Left cardiac atrium (tissue), 4 donors: ENCODE measurements at places on chromosomes 6 and 20.

DNA sequence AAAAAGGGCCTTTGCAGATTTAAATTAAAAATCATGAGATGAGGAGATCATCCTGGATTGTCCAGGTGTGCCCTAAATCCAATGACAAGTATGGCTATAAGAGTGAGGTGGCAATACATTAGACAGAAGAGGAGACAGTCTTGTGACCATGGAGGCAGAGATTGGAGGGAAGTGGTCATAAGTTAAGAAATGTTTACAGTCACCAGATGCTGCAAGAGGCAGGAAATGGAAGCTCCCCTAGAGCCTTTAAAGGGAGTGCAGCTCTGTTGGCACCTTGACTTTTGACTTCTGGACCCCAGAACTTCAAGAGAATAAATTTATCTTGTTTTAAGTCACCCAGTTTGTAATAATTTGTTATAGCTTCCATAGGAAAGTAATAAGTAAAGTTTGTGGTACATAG, 61.1 kb downstream of the HMGN3 start:
- DNase-seq, result no peak

GRCh38 chr20:46870041-46870440, 24.6 kb upstream of the EYA2 start:
- DNase-seq, result no peak

DNA sequence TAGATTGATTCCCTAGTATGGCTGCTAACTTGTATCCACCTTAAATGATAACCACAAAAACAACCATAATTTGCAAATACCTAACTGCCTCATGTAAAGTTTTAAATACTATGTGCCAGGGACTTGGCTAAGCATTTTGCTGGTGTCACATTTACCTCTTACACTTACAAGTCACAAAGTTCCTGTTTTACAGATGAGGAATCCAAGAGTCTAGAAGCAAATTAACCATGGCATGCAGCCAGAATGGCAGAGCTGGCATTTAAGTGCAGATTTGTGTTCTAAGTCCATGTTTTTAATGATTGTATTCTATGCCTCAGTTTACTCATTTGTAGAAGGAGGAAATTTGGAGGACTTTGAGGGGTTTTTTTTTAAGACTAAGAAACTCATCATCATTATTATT, 696.7 kb downstream of the PTPRT start:
- no peak for DNase-seq

DNA sequence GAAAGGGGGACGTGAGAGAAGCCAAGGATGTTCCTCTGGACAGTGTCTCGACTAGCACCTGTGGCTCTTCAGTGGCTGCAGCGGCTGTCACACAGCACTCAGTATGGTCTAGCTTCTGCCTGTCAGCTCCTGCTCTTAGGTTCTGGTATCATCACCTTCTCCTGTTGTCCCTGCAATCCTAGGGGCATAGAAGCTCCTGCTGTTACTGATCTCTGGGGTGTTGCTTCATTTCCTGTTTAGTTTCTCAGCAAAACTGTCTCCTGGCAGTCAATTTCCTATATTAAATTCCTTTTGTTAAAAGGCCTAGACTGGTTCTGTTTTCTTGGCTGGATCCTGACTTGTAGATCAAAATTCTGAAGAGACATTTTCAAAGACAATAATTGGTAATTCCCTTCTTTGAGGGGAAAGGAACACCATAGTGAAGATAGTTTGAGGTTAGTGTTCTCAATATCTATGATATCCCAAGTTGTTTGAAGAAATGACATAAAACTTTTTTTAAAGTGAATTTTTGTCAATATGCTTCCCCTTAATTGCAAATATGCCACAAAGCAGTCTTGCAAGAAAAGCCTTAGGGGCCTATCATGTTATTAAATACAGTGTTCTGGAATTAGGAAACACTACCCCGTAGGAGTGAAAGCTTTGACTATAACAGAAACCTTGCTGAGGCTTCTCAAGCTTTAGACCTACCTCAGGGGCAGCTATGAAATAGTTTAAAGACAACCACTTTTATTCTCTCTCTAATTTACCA, 148.5 kb downstream of the KIF6 start:
- no peak for DNase-seq

GRCh38 chr6:160259598-160259997, 977 bp upstream of the SLC22A2 start:
- DNase-seq, result no peak

GRCh38 chr6:136969433-136969832, 47.3 kb downstream of the SLC35D3 start:
- no peak for DNase-seq

DNA sequence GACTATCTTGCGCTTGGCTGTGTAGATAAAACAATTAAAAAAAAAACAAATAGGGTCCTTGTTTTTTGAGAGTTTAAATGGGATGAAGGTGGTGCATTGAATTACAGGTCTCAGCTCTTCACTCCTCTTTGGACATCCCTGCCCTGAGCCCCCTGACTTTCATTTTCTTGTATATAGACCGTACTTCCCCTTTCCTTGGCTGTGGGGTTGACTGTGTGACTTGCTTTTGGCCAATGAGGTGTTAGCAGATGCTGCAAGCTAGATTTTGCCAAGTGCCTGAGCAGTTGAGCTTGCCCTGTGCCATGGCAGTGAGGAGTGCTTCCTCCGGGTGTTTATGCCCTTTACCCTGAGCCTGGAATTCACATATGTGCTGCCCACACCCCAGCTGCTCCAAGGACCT, 386.1 kb upstream of the ZFP64 start:
- DNase-seq, result no peak

DNA sequence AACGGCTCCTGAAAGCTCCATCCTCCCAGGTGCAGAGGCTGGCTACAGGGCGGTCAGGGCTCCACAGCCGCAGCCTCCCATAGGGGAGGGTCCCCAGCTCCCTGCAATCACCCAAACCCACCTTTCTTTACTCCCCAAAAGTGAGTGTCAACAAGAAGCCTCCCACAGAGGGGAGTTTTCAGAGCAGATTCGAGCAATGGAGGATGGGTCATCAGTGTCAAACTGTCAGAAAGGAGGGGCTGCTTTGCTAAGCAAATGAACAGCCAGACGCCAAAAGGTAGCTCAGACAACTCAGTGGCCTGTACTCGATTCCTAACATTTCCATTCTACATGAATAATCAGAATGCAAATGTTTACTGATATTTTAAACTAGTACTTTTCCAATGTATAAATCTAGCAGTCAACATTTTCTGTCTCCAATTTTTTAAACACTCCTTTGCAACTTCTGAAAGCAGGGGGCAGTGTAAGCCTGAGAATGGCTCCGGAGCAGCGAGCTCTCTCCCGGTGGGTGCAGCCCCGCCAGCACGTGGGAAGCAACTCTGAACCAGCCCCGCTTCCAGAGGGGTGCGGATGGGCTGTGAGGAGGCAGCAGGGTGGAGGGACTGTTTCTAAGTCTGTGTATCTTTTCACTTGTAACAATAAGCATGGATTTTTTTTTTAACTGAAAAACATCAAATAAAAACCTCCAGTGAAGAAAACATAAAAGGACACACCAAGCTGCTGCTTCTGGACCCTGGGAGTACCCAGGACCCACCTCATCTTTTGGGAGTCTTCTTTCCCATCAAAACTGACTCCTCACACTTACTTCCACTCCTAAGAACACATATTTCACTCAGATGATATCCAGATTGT, 54.9 kb downstream of the TAF4 start:
- peak; percentile 64 for DNase-seq

- DNase-seq, result no peak
Measured at GRCh38 chr20:46212876-46213275, 94.8 kb downstream of the CD40 start.

DNA sequence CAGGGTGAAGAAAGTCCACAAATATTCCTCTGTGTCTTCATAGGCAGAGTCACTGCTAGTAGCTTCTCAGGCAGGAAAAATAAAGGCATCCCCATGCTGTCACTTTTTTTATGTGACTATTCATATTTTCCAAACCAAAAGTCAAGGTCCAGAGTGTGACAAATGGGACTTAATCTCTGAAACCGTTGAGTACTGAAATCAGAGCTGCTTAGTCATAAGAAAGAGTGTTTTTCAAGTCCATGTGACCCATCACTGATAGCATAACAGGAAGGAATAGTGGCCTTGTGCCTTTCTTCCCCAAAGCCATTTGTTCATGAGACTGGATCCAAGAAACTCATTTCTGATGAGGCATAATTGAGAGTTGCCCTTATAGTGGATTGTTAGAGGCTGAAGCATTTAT, 210.3 kb upstream of the TSHZ2 start:
- DNase-seq, result no peak

DNA sequence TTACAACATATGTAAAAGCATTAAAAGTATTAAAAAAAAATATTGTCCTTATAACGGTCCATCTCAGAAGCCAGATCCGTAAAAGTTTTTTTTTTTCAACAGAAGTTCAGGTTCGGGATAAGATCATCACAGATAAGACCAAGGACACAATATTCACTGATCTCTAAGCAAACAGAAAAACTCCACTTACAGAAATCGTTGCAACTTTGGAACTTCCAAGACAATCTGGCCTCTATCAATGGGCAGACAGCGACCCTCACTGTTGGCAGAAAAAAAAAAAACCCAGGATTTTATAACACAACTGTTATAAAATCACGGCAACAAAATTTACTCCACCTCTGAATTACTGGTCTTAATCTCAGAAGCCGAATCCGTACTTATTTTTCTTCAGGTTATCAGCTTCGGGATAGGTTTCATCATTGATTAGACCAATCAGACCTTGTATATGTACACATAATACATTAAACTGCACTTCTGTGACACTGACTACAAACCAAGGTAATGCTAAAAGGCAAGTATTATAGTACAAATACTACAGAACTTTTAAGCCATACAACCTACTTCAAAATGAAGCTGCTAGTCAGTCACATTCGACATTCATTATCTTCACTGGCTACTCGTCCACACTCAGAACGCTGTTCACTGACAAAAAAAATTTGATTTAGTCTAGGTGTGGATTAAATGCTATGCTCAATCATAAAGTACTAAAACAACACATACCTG, 34.7 kb upstream of the SYNCRIP start:
- DNase-seq, result no peak
